Vagina (tissue), 2 donors: ENCODE measurements at places on chromosomes 6 and 20.

DNA sequence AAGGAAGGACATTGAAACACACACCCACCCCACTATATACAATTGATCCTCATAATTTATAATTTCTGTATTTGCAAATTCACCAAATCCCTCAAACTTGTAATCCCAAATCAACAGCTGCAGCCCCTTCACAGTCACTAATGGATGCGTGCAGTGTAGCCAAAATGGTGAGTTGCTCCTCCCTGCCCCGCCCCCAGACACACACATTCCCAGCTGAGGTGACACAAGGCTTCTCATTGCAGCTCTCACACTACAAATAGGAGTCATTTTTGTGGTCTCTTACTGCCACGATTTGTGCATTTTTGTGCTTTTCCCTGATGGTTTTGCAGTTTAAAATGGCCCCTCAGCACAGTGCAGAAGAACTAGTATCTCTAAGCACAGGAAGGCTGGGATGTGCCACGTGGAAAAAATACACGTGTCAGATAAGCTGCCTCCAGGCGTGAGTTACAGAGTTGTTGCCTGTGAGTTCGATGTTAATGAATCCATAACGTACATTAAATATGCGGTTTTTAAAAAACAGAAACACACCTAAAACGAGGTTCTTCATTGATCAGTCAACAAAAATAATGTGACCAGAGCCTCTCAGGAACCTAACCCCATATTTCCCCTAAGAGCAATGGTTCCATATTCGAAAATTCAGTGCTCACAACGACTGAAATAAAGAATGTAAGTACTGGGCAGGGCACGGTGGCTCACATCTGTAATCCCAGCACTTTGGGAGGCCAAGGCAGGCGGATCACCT lies 8.2 kb downstream of the ATP9A start:
- DNase-seq: no peak

- DNase-seq: no peak
Observed at GRCh38 chr20:37538003-37538402, 10.3 kb upstream of the BLCAP start.

- no peak for DNase-seq
Observed at GRCh38 chr6:106547601-106548453, 81.5 kb downstream of the RTN4IP1 start.

GRCh38 chr6:22940581-22941290 lies 371.4 kb downstream of the HDGFL1 start:
- DNase-seq: no peak

GRCh38 chr20:14093652-14094051 lies 98.3 kb downstream of the MACROD2 start:
- DNase-seq: no peak
